ENCODE measurements at places on chromosomes 7 and 10.
A peak's percentile ranks its signal among the peaks of the same experiment; 100 is the strongest.

DNA sequence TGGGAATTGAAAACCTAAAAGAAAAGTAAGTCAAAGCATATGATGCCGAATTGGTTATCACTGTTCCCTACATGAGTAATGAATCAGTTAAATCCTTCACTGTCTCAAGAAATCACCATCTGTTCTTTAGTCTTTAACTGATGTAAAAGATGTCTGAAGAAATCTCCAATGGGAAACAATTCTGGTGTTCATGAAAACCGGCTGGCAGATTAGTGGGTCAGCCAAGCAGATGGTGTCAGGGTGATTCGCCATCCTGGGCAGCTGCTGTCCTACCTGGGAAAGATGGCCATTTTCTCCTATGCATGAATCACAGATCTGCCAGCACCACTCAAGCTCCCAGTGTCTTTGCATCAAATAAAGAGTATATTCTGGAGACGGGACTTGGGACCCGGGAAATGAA is 925.2 kb upstream of the GHITM start:
- no peak for DNase-seq

GRCh38 chr7:832968-833424 is 720 bp downstream of the SUN1 start:
- DNase-seq = no peak

- DNase-seq = peak; percentile 67
Measured at GRCh38 chr7:14858410-14858809, 44.1 kb downstream of the DGKB start.

DNA sequence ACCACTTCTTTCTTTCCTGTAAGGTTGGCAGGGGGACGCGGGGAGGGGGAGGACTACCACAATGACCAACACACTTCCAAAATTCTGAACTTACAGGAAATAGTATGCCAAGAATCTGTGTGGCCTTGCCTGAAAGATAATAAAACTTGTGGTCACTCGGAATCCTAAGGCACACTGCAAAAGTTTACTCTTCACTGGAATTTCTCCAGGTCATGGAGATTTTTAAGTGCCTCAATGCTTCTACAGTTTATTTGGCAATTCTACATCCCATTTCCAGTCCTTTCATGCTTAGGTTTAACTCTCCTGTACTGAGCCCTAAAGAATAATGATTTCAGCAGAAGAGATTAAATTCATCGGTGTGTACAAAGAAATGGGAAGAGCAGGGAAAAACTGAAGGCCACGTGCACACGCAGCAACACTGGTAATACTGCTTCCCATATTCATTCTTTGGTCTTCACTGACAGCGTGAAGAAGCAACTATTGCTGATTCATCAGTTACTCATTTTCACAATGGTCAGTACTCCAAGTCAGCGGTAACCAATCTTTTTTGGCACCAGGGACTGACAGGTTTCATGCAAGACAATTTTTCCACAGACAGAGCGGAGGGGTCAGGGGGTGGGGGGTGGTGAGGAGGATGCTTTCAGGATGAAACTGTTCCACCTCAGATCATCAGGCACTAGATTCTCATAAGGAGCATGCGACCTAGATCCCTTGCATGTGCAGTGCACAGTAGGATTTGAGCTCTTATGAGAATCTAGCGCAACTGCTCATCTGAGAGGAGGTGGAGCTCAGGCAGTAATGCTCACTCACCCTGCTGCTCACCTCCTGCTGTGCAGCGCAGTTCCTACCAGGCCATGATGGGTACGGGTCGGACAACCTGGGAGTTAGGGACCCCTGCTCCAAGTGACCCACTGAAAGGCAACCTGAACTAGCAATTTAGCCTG is 9.8 kb downstream of the LARP4B start:
- DNase-seq = no peak

GRCh38 chr10:15725603-15726002 is 5.9 kb upstream of the ITGA8 start:
- DNase-seq = no peak

DNA sequence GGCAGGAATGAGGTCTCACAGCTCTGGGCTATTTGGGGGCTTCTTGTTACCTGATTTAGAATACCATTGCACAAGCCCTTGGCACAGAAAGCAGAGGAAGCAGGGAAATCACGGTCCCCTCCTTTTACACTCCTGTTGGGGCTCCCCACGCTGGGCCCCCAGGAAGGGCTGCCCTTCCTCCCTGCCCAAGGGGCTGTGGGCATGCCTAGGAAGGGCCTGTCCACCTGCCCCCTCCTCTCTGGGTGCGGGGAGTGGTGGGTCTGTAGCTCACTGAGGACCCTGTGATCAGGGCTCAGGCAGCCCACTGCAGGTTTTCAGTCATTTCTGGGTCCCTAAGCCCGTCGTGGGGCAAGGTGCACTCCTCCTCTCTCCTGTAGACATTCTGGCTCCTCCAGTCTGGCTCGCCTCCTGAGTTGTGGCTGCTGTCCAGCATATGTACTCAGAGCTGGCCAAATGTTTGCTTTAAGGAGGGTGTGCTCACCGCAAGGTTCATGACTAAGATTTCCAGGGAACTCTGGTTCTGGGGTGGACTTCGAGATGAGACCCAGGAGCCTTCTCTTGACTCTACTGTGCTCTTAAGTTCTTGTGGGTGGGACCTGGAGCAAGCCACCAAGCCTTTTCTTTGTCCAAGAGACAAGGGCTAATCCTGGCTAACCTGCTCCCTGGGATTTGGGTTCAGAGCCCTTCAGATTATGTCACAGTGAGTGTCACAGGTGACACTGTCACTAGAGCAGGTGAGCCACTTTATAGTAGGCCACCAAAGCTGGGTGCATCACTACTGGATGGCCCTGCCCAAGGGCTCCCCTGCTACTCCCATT is 56.0 kb downstream of the TACR2 start:
- no peak for DNase-seq

- DNase-seq = no peak
Measured at GRCh38 chr7:22561321-22561811, 61.4 kb upstream of the STEAP1B start.

GRCh38 chr10:109166935-109167334 is 756.4 kb downstream of the XPNPEP1 start:
- DNase-seq = no peak

GRCh38 chr7:104412911-104413310 is 84.5 kb downstream of the LHFPL3 start:
- DNase-seq = peak; percentile 91
